ENCODE measurements at places on chromosomes 7 and 10. TPM values are rescaled to one million over a fixed set of nuclear protein-coding genes. Genes with fewer than 3 reads are reported as not detected.

The LHPP gene
- total RNA-seq, result 23.3 TPM

GRCh38 chr10:127836966-127837365 lies 55.8 kb downstream of the CLRN3 start:
- H3K27ac ChIP-seq, result no peak overlapping the region
- DNase-seq, result no peak
- H3K4me3 ChIP-seq, result no peak overlapping the region
- no peaks in the 10 kb centered on the region for H3K36me3 ChIP-seq

- H3K27me3 ChIP-seq, result no peaks in the 10 kb centered on the region
- no peak overlapping the region for H3K4me3 ChIP-seq
- peaks cover 52% of the 10 kb centered on the region for H3K4me1 ChIP-seq
- DNase-seq, result peak; percentile 68
- H3K27ac ChIP-seq, result no peak overlapping the region
These were observed 29.8 kb downstream of the MTURN start for GRCh38 chr7:30164567-30164966.

DNA sequence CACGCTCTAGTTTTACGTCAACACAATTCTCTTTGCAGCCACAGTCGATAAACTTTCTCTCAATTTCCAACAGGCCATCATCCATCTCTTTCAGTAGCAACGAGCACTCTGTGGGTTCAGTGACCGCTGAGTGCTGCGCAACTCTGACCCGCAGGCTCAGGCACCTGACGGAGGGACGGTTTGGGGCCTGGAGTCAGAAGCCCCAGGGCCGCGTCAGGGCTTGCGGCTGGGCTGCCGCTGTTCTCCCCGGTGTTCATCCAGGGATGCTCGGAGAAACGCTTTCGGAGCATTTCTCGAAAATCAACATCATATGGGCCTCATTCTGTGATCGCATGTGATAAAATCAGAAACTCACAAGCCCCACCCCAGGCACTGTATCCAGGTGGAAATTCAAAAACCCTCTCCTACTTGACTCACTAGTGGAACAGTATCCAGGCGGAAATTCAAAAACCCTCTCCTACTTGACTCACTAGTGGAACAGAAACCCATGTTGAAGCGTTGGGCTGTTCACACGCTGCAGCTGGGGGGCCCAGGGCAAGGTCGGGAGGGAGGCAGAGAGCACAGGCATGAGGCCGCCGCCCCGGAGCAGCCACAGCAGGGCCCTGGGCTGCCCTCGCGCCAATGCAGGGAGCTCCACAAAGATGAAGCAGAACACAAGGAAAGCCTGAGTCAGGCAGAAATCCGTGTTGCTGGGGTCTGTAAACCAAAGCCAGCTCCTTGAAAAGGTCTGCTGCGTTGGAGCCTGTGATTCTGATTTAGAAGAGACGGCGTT lies 73.3 kb upstream of the NKX6-2 start:
- no peaks in the 10 kb centered on the region for H3K36me3 ChIP-seq
- no peak for DNase-seq
- H3K27me3 ChIP-seq, result peaks cover 64% of the 10 kb centered on the region
- H3K27ac ChIP-seq, result no peak overlapping the region

GRCh38 chr10:101867931-101868330 lies 24.3 kb upstream of the KCNIP2 start:
- DNase-seq, result no peak
- no peaks in the 10 kb centered on the region for H3K36me3 ChIP-seq
- H3K27me3 ChIP-seq, result no peaks in the 10 kb centered on the region
- no peak overlapping the region for H3K4me3 ChIP-seq
- H3K4me1 ChIP-seq, result no peaks in the 10 kb centered on the region
- no peak overlapping the region for H3K27ac ChIP-seq

- no peaks in the 10 kb centered on the region for H3K36me3 ChIP-seq
- H3K4me3 ChIP-seq, result no peak overlapping the region
- DNase-seq, result no peak
- H3K27me3 ChIP-seq, result peaks cover 37% of the 10 kb centered on the region
These were observed 11.6 kb downstream of the LBX1 start for GRCh38 chr10:101217450-101218281.

- no peaks in the 10 kb centered on the region for H3K27me3 ChIP-seq
- H3K36me3 ChIP-seq, result no peaks in the 10 kb centered on the region
- H3K4me1 ChIP-seq, result 0 out of 2 replicates have a peak, but pooled peaks cover 12% of the 10 kb centered on the region
- no peak overlapping the region for H3K27ac ChIP-seq
These were observed 594.3 kb downstream of the REEP3 start for GRCh38 chr10:64115471-64115870.

DNA sequence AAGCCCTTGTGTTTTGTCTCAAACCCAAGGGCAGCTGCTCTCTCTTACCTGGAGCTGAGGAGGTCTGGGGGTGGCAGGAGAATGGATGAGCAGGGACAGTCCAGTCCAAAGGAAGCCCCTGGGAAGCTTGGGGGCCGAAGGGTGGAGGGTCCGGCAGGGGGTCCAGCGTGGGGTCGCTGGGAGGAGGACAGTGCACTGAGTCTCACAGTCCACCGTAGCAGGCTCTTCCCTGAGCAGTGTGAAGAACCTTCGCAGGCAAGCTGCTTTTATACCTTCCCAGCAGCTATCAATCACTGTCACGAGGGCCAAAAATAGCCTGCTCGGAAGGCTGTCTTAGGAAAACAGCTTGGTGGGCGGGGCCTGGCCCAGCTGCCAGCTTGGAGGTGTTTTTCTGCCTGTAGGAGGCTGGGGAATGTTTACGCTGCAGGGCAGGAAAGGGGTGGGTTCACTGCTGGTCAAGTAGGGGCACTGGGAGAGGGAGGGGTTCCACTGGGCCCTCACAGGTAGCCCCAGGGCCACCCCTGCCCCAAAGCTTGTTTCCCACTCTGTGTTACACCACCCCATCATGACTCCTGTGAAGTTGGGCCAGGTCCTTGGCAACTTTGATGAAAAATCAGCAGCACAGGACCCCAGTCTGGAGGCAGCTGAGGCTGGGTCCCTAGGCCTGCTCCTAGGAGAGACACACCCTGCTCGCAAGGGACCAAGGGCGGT lies at the start of gene DEPP1:
Gene DEPP1, minus strand, starts transcription at position 240 of the 711 bp plus-strand sequence. CDS start 779 bp downstream, outside the sequence.
- H3K4me1 ChIP-seq, result peaks cover 90% of the 10 kb centered on the region
- no peaks in the 10 kb centered on the region for H3K36me3 ChIP-seq
- no peaks in the 10 kb centered on the region for H3K27me3 ChIP-seq
- peak; percentile 96 for DNase-seq
- H3K27ac ChIP-seq, result peak within 1 kb of the TSS; percentile 92

GRCh38 chr7:128904381-128905197 lies 5.9 kb downstream of the KCP start:
- no peak for DNase-seq
- peaks cover 27% of the 10 kb centered on the region for H3K4me1 ChIP-seq
- H3K4me3 ChIP-seq, result no peak overlapping the region

DNA sequence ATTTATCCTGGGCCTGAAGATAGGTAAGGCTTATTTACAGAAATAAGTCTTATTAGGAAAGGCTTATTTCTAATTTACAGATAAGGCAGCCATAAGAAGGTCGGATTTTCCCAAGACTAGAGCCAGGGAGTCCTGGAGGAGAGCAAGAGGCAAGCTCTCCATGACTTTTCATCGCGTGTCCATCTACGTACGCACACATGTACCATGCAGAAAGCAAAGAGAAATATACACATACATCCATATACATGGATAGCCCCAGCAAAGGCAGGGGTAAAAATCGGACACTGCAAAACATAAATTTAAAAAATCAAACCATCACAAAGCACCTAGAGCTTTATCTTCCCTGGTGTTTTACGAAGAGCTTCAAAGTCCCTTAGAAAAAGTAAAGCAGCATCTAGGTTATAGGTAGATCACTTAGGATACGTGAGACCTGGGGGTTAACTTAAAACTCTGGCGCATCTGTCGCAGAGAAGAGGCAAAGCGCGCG lies 25.8 kb upstream of the ZRANB1 start:
- no peaks in the 10 kb centered on the region for H3K27me3 ChIP-seq
- peak overlapping the region; percentile 80 for H3K4me3 ChIP-seq
- DNase-seq, result no peak
- H3K27ac ChIP-seq, result peak overlapping the region; percentile 64

Measured in PC-9 (cell line).